EH (cell line): ENCODE measurements at places on chromosomes 4 and X.
A peak's percentile ranks its signal among the peaks of the same experiment; 100 is the strongest.

DNA sequence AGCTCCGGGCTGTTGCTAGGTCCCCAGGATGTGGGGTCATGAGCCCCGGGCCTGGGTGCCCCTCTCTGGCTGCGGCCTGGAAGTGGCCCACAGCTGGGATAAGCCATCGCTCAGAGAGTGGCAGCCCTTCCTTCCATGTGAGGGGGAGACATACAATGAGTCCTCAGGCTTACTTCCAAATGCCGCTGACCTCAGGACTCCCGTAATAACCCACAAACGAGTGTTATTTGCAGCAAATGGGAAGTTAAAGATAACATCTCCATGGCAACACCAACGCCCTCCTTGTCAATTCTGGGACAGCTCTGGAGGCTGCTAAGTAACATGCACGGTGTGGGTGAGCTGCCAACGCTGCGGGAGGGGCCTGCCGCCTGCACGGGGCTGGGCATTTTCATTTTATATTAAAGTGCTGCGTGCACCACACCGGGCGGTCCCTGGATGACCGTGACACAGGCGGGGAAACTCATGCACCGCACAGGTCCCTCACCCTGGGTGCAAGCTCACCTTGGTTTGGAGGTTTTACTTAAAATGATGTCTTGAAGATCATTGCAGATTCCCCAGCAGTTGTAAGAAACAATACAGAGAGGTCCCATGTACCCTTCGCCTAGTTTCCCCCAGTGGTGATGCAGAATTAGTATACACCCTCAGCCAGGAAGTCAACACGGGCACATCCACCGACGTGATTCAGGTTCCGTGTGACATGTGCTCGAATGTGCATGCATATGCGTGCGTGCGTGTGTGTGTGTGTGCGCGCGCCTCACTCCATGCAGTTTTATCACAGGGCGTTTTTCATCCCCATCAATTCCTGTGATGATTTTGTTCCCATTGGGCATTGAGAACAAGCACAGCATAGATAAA is 79.4 kb downstream of the ABLIM2 start:
- no peak for DNase-seq

DNA sequence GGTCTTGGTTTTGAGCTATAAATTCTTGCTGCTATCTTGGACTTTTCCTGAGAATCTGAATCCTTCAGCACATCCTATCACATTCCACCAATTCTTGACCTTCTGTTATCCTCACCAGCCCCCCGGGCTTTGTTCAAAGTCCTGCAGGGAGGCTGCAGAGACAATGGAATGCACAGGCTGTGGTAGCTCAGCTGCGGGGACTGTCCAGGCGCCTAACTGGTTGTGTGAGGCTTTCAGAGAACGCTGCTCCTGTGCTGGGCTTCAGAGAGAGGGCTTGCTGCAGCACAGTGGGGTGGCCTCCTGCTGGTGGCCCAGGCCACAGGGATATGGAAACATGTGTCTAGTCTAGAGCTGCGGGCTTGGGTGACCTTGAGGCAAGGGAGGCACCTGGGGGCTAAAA is 196.3 kb upstream of the GATB start:
- peak; percentile 66 for DNase-seq

DNA sequence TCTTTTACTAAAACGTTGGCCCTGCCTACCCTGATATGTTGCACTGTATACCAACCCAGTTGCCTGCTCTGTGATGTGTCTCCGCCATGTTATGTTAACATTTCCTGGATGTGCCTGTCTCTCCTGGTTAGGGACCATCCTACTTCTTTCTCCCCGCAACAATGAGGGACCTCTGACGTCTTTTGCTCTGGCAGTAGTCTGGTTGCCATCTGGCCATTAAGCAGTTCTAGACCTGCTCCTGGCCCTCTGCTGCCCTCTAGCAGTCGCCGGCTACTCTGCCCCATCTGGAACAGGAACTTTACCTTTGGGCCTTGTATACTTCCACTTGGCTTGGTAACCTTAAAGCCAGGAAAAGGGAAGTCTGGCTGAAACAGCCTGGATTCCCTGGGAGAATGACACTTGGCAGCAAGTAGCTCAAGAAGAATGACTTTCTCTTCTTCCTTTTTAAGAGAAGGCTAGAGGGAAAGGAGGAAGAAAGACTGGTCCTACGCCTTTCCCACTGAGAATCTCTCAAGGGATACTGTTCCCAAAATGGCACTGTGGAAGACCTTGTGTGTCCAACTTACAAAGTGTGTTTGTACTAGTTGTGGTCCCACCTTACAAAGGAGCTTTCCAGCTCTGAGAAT is 63.5 kb downstream of the GPC3 start:
- DNase-seq: peak; percentile 13

- DNase-seq: no peak
Observed at GRCh38 chr4:108581083-108581482, 39.3 kb upstream of the RPL34 start.

- no peak for DNase-seq
Observed at GRCh38 chrX:120823556-120823955, 52.1 kb downstream of the CT47B1 start.

GRCh38 chr4:128859887-128860677 is 50.6 kb downstream of the JADE1 start:
- peak; percentile 65 for DNase-seq

- DNase-seq: no peak
Observed at GRCh38 chr4:52915191-52915590, 53.1 kb downstream of the RASL11B start.
